Naive thymus-derived CD8-positive, alpha-beta T cell (primary cell): ENCODE measurements at places on chromosomes 6 and 20. TPM values are rescaled to one million over a fixed set of nuclear protein-coding genes. Genes with fewer than 3 reads are reported as not detected.

The CD83 gene
- 10.4 TPM for total RNA-seq

The BMP7 gene
- not detected for total RNA-seq

The BPIFB2 gene
- total RNA-seq, result not detected

GRCh38 chr6:44349904-44350649, 7.6 kb downstream of the SPATS1 start:
- no peak for DNase-seq
- H3K4me1 ChIP-seq, result no peaks in the 10 kb centered on the region
- no peaks in the 10 kb centered on the region for H3K36me3 ChIP-seq

DNA sequence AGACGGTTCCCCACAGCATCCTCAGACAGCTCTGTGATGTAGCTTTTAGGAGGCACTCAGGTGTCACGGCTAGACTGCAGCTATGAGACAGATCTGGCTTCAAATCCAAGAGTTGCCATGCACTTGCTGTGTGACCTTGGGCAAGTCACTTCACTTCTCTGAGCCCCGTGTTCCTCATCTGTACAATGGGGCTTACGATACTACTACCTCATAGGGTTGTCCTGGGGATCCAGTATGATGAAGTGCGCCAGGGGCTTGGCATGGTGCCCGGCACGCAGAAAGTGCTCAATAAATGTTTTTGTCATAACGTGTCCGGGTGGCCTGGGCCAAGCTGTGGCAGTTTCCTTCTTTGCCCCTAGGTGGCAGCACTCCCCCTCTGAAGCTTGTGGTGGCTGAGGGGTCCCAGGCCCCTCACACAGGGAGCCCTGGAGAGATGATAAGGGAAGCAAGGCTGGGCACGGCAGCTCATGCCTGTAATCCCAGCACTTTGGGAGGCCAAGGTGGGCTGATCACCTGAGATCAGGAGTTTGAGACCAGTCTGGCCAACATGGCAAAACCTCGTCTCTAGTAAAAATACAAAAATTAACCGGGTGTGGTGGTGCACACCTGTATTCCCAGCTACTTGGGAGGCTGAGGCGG, 19.1 kb upstream of the CHMP4B start:
- H3K4me3 ChIP-seq, result no peak overlapping the region
- no peak overlapping the region for H3K27ac ChIP-seq
- H3K36me3 ChIP-seq, result peaks cover 2% of the 10 kb centered on the region
- H3K4me1 ChIP-seq, result peaks cover 5% of the 10 kb centered on the region

DNA sequence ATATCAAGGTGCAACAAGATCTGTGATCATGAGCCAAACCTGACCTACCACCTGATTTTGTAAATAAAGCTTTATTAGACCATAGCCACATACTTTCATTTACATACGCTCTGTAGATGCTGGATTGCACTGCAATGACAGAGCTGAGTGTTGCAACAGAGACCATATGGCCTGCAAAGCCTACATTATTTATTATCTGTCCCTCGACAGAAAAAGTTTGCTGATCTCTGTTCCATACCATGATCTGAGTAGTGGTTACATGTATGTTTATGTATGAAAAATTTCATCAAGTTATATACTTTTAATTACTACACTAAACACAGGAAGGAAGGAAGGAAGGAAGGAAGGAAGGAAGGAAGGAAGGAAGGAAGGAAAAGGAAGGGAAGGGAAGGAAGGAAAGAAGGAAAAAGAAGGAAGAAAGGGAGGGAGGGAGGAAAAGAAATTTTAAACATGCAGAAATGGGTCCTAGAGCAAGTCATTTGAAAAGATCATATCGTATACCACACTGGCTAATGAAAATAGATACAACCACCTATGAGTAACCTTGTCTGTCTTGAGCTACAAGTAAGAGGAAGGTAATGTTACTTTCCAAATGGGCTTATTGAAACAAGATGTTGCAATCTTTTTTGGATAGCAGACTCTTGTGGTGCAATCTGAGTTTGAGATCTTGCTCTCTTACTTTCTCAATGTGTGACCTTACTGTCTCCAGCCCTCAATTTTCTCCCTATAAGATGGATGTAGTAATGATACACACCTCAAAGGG, 441.0 kb downstream of the KIF16B start:
- H3K27me3 ChIP-seq, result no peaks in the 10 kb centered on the region
- no peak overlapping the region for H3K4me3 ChIP-seq
- no peaks in the 10 kb centered on the region for H3K36me3 ChIP-seq
- H3K27ac ChIP-seq, result no peak overlapping the region

GRCh38 chr6:98839781-98840361, 5.5 kb downstream of the POU3F2 start:
- no peak for DNase-seq
- no peaks in the 10 kb centered on the region for H3K36me3 ChIP-seq
- H3K27ac ChIP-seq, result no peak overlapping the region
- H3K27me3 ChIP-seq, result peaks cover 68% of the 10 kb centered on the region
- peaks cover 21% of the 10 kb centered on the region for H3K4me1 ChIP-seq

DNA sequence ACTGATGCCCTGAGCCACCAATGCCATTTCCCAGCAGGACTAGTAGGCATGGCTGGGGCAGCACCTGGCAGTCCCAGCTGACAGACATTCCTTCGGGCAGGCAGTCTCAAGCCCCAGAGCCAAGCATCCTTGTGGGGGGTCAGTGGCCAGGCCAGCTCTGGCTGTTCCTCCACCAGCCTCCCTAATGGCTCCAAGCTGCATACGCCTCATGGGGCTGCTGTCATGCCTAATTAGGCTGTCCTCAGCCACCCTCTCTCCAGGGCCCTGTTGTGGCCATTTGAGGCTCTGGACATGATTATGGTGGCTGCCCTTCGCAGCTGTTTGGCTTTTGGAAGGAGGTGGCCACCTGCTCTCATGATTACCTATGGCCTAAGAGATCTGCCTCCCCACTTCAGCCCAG, 79.4 kb downstream of the DLGAP4 start:
- no peak overlapping the region for H3K4me3 ChIP-seq
- peaks cover 3% of the 10 kb centered on the region for H3K36me3 ChIP-seq
- H3K27ac ChIP-seq, result no peak overlapping the region
- H3K4me1 ChIP-seq, result no peaks in the 10 kb centered on the region
- DNase-seq, result no peak

GRCh38 chr6:44431118-44431725, 43.7 kb downstream of the CDC5L start:
- peaks cover 8% of the 10 kb centered on the region for H3K4me1 ChIP-seq
- H3K27me3 ChIP-seq, result no peaks in the 10 kb centered on the region
- peaks cover 29% of the 10 kb centered on the region for H3K36me3 ChIP-seq
- no peak for DNase-seq

- H3K27ac ChIP-seq, result no peak overlapping the region
- H3K27me3 ChIP-seq, result peaks cover 1% of the 10 kb centered on the region
- H3K36me3 ChIP-seq, result no peaks in the 10 kb centered on the region
These were observed 7.5 kb upstream of the FOXP4 start for GRCh38 chr6:41538556-41539182.

DNA sequence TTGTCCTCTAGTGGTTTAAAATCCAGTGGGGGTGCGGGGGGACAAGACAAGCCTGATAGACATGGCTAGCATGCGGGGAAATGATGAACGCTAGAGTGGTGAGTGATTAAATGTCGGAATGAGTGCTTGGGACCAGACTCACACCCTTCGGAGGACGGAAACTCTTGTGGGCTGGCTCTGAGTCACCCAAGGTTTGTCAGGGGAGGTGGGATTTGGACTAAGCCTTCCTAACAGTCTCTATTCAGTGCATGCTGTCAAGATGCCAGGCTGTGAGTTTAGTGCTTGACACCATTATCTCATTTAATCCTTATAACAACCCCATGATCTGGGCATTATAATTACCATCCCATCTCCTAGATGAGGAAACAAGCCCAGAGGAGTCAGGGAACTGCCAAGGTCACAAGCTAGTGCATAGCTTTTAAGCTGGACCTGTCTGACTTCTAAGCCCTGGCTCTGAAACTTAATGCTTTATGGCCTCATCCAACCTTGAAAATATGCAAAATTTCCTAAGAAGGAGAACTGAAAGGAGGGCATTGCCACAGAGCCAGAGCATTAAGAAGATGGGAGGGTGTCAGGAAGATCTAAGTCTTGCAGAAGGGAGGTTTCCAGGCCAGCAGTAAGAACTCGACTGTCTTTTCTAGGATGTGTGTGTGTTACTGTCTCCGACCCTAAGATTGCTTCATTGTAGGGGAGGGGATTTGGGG, 168.7 kb upstream of the LRFN2 start:
- peaks cover 76% of the 10 kb centered on the region for H3K27me3 ChIP-seq
- no peak for DNase-seq
- no peak overlapping the region for H3K27ac ChIP-seq
- peaks cover 9% of the 10 kb centered on the region for H3K4me1 ChIP-seq

GRCh38 chr6:31620586-31621319, at the start of gene PRRC2A:
TSS of gene PRRC2A (plus strand) at chr6:31620715. CDS start at chr6:31622790, 2,075 bp downstream.
- peak within 1 kb of the TSS; percentile 97 for H3K27ac ChIP-seq
- no peaks in the 10 kb centered on the region for H3K27me3 ChIP-seq
- H3K4me3 ChIP-seq, result peak within 1 kb of the TSS; percentile 90

DNA sequence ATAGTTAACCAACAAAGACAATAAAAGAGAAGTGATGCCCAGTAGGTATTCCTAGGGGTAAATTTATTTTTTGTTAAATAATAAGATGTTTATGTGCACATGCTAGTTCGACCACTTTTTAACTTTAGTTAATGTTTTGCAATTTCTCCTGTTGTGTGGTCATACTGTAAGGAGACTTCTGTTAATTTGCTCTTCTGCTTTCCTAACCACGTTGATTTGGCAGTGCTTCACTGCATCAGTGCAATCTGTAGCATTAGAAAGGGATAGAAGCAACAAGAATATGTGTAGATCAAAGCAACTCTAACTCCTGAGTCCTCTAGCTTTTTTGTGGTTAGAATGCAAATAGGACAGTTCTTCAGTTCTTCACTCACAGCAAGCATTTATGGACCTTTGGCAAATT, 13.9 kb downstream of the MYB start:
- no peak for DNase-seq
- H3K27me3 ChIP-seq, result no peaks in the 10 kb centered on the region
- H3K4me1 ChIP-seq, result peaks cover 7% of the 10 kb centered on the region
- peaks cover 76% of the 10 kb centered on the region for H3K36me3 ChIP-seq
- no peak overlapping the region for H3K27ac ChIP-seq
- H3K4me3 ChIP-seq, result no peak overlapping the region
